ENCODE measurements at places on chromosomes 12 and 14.

DNA sequence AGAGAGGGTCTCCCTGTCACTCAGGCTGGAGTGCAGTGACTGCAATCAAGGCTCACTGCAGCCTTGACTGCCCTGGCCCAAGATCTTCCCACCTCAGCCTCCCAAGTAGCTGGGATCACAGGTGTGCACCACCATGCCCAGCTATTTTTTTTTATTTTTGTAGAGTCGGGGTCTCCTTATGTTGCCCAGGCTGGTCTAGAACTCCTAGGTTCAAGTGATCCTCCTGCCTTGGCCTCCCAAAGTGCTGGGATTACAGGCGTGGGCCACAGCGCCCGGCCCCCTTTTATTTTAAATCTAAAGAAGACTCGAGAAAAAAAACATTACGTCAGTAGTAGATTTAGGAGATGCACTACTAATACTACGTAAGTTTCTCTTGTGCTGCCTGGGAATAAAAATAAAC, 14.3 kb downstream of the FOS start:
- DNase-seq, result no peak

GRCh38 chr14:68823434-68824206, 30.8 kb upstream of the ZFP36L1 start:
- DNase-seq, result no peak

DNA sequence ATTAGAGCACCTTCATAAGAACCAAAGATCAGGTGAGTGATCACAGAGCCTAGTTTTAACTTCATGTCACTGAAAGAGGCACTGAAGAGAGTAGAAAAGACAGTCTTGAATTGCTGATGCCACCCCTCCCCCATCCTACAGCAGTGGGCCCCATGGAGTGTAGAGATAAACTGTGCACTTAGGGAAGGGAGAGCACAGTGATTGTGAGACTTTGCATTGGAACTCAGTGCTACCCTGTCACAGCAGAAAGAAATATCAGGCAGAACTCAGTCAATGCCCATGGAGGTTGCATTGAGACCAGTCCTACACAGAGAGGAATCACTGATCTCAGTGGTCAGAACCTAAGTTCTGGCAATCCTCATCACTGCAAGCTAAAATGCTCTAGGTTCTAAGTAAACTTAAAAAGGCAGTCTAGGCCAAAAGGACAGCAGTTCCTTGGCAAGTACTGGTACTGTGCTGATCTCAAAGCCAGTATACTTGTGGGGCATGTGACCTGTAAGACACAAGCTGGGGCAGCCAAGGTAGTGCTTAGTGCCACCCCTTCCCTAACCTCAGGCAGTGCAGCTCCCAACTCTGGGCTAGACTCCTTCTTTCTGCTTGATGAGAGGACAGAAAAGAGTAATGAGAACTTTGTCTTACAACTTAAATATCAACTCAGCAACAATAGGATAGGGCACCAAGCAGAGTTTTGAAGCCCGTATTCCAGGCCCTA, 94.1 kb downstream of the FSCB start:
- DNase-seq, result no peak

DNA sequence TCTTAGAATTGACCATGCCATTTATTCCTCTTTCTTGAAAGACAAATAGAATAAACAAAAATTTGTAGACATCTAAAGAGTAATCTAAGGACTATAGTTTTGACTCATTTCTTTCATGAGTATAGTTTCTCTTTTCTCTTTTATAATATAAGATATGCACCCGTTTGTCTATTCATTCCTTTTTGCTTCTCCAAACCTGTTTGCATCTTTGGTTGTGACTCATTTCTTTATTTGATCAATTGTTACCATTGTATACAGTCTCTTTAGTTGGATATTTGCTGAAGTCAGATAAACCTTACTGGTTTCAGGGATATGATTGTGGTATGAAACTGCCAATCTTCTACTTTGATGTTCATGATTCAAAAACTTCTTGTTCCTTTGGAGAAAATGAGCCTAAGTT, 268.7 kb downstream of the FBXL14 start:
- no peak for DNase-seq

DNA sequence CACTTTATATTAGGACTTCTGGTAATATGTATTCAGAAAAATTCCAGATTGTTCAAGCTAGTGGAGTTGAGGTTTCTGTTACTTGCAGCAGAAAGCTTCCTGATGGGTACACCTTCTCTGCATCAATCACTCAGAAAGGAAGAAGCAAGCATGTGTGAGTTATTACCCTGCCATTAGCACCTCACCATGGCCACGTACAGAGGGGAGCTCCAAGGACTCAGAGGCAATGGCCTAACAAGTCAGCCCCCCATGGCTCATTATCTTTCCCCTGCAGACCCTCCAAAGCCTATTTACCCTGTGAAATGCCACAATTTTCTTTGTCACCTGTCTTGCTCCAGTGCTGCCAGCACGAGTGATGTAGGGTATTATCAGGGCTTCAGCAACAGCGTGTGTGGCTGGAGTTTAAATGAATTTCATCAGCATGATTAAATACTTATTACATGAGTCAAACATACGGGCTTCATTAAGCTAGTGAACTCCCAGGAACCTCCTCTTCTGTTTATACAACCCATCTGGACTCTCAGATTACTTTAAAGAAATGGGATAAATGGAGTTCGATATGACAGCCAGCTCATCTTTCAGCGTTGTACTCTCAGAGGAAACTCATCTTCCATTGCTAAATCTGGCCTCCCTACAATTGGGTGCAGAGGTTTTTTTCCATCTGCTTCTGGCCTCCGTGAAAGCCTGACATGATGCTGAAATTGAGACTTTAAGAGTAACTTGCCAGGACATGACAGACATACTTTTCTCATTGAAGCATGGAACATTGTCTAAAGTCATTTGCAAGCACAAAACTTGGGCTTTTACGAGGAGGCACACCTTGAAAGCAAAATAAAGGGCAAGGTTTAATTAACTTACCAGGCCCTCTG, 135.9 kb downstream of the TMEM30B start:
- no peak for DNase-seq

- no peak for DNase-seq
Observed at GRCh38 chr12:25755971-25756260, 202.6 kb upstream of the RASSF8 start.

DNA sequence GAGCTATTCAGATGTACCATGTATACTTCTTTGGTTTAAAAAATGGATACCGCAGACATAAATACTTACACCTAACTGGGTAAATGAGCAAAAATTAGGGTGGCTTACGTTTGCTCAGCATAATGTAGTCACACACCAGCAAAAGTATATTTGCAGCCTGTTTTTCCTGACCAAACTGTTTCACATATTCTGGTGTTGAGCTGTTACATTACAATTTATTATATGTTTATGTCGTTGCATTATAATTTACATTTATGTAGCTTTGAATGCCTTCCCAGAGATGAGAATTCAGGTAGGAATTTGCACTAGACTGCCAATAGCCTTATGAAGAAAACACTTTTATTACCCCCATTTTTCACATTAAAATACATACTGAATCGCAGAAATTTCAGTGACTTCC, 183.3 kb downstream of the PTPRO start:
- no peak for DNase-seq

GRCh38 chr12:66241061-66242043, 52.3 kb downstream of the IRAK3 start:
- no peak for DNase-seq

DNA sequence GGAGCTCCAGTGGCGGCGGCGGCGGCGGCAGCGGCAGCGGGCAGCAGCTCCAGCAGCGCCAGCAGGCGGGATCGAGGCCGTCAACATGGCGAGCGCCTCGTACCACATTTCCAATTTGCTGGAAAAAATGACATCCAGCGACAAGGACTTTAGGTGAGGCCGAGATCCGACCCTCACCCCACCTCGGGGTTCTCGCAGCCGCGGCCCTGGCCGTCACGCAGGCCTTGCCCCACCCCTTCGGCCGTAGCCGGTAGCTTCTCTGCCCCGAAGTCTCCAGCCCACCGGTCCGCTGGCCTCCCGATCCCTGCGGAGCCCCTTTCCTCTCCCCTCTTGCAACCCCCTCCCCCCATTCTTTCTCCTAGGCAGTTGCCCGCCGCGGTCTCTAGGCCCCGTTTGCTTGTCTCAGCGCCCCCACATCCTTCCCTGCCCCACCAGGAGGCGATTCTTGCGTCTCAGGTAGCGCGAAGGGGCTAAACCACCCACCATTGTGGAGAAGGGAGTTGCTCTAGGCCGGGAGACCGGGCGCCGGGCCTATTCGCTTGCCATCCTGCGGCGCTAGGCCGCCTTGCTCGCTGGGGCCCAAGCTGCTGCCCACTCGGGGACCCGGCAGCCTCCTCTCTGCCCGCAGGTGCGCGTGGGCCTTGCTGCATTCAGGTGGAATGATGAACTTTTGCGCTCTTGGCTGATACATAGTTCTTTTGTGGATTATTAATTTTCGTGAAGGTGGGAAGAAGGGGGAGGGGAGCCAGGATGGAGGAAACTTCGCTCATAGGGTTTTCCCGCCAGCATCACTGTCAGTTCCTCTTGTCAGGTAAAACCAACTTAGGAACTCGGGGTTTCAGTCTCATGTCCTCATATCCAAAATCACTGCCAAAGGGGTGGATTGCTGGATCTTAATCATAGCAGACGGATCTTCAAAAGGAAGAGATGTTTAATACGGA, 745 bp downstream of the CAND1 start:
- DNase-seq, result peak; percentile 75

GRCh38 chr14:100190126-100190525, 30.7 kb upstream of the DEGS2 start:
- no peak for DNase-seq

- DNase-seq, result no peak
Observed at GRCh38 chr14:106850913-106851825, 1324.8 kb downstream of the TMEM121 start.

GRCh38 chr12:47621960-47622359, 83.9 kb downstream of the RPAP3 start:
- DNase-seq, result no peak

- DNase-seq, result no peak
Observed at GRCh38 chr12:46404225-46404631, 31.7 kb upstream of the SLC38A2 start.

DNA sequence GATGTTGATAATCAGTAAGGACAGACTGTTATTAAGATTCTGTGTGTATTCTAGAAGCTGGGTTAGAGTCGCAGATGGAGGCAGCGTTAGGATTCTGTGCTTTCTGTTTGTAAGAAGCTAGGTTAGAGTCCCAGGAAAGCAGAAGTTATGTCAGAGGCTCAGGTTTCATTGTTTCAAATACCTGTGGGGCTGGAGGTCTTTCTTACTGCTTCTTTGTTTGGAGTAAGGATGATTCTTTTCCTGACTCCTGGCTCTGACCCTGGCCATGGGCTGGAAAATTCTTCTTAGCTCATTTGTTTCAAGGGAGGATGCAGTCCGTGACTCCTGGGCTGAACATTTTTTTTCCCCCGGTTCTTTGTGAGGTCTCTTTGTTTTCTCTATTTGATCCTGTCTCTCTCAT, 5.2 kb downstream of the MUCL1 start:
- DNase-seq, result no peak

- DNase-seq, result no peak
Observed at GRCh38 chr12:31518680-31519227, 72.2 kb downstream of the DENND5B start.

- DNase-seq, result no peak
Observed at GRCh38 chr12:65051218-65051617, 69.9 kb downstream of the WIF1 start.

DNA sequence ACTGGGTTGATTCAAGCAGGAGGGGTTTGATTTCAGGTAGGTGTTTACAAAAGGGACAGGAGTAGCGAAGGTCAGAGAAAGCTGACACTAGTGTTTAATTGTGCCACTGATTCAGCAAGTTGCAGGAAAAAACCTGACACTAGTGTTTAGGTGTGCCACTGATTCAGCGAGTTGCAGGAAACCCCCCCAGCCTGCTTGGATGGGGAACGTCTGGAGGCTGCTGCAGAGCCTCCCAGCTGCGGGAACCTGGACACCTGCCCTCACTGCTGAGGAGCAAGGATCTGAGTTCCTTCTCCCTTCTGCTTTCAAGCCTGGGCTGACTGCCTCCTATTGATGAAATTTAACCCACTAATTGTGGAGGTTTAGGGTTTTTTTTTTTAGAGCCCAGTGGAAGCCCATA, 84.2 kb downstream of the AVPR1A start:
- no peak for DNase-seq

DNA sequence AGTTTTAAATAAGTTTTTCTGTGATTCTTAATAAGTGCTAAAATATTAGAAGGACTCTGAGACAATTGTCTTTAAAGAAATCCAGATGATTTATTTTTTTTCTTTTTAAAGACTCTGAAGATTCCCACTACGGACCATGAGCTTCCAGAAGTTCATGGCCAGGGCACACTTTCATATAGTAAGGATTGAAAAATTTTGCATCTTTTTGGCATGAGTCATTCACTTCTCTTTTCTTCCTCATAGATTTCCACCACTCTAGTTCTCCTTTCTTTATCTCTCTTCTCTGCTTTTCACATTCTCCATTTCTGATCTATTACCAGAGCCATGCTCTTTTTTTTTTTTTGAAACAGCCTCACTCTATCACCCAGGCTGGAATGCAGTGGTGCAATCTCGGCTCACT, 385.8 kb downstream of the FLRT2 start:
- DNase-seq, result no peak

- DNase-seq, result no peak
Observed at GRCh38 chr12:48961801-48962200, 4.5 kb upstream of the ARF3 start.

- peak; percentile 51 for DNase-seq
Observed at GRCh38 chr12:109759595-109759994, 46.0 kb downstream of the FAM222A start.

GRCh38 chr14:89493406-89493805, 76.4 kb upstream of the FOXN3 start:
- no peak for DNase-seq

DNA sequence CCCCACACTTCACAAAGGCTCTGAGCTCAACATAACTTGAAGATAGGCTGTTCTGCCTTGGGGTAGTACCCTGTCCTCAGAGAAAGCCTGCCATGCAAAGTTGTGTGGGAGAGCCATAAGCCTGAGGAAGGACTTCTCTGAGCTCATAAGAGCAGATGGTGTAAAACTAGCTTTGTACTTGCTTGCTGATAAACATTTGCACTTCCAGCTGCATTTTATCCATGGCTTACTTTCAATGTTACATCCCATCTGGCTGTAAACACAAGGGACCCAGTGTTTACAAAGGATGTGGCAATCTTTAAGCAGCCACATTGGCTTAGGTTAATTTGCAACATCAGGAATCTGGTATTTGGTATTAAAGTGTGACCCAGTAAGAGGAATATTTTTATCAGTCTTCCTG, 258.1 kb downstream of the IPO8 start:
- no peak for DNase-seq

Measured in type B pancreatic cell (in vitro differentiated cells).